ENCODE measurements at places on chromosomes 12 and 14.

- no peak for DNase-seq
Observed at GRCh38 chr12:55852740-55853139, 10.0 kb upstream of the MMP19 start.

- no peak for DNase-seq
Observed at GRCh38 chr12:76702946-76703345, 61.0 kb upstream of the ZDHHC17 start.

- DNase-seq: no peak
Observed at GRCh38 chr12:497501-498160, 37.9 kb downstream of the B4GALNT3 start.

DNA sequence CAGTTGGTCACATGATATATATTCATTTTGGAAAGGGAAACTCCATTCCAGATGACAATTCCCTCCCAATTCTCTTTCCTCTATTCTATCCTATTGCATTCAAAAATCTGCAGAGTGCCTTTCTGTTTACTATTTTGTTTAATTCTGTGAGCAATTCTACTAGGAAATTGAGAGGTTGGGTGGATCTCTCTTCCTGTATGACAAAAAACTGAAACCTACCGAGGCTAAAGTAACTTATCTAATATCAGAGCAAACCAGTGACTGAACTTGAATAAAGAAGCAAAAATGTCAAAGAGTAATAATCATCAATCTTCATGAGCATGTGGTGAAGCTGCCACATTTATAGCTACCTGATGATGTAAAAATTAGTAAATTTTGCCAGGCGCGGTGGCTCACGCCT, 16.6 kb upstream of the ACTN1 start:
- no peak for DNase-seq

- DNase-seq: no peak
Observed at GRCh38 chr14:96917442-96917963, 120.3 kb downstream of the VRK1 start.

GRCh38 chr12:100733817-100734593, 60.6 kb upstream of the ANO4 start:
- DNase-seq: no peak

DNA sequence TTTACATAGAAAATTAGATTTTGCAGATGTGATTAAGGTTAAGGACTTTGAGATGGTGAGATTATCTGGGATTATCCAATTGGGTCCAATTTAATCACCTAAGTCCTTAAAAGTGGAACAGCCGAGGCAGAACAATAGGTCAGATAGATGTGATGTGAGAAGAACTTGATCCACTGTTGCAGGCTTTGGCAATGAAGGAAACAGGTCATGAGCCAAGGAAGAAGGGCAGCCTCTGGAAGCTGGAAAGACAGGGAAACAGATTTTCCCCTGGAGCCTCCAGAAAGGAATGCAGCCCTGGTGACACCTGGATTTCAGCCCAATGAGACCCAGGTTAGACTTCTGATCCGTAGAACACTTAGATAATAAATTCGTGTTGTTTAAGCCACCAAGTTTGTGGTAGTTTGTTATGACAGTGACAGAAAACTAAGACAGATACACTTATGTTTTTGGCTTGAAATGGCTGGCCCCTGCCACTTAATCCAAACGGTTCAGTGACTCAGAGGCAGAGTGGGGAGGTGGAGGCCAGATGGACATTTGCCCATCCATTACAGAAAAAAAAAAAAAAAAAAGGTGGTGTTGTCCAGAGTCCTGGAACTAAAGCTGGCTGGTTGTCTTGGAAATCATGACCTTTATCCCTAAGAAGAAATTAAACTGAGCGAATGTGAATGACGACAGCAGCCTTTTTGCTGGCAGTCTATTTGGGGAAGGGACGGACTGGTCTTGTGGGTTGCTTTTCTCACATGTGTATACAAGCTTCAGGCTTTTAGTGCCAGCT, 181.9 kb upstream of the NRXN3 start:
- no peak for DNase-seq

Measured in stimulated activated CD8-positive, alpha-beta memory T cell treated with anti-CD3 and anti-CD28 coated beads, Interleukin-7, amount 100 ng/mL, for 48 hours (primary cell).